ENCODE measurements at places on chromosomes 1 and 21.

GRCh38 chr1:3029991-3030662 lies 8.9 kb downstream of the ACTRT2 start:
- DNase-seq, result no peak

DNA sequence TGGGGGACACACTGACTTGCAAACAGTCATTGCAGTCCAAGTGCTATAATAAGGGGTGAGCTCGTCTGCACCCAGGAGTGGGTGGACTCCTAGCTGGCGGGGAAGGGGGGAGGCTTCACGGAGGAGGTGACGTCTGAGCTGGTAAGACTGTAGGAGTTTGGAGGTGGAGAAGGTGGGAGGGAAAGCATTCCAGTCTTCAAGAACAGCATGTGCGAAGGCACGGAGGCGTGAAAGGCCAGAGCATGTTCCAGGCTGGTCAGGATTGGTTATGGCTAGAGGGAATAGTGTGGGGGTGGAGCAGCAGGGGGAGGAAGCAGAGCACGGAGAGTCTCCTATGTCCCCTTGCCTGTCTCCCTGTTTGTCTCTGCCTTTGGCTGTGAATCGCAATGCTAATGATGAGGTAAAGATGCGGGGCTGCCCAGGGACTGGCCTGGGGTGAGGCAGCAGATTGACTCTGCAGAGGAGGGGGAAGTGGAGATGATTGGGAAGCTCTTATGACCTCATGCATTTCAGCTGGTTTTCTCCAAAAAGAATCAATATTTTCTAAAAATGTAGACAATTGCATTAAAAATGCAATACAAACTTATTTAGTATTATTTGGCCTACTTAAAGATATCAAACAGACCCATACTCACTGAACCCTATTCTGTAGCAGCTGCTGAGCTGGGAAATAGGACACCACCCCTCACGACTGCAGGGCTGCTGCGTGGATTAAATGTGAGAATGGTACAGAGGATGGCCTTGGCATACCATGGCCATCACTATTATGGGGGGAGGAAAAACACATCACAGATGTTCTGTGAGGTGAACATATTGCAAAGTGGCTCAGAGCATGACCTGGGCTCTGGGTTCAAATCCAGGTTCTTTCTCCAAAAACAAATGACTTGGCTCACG lies 2.6 kb upstream of the ZNF436 start:
- no peak for DNase-seq

DNA sequence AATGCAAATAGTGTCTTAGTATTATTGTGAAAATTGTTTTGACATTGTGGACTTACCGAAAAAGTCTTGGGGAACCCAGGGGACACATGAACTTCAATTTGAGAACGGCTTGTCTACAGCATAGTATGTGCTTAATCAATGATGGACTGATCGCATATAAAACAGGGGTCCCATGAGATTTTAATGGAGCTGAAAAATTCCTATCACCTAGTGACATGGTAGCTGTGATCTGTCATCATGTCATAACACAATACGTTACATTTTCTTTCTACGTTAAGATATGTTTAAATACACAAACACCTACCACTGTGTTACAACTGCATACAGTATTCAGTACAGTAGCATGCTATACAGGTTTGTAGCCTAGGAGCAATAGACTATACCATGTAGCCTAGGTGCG lies 153.3 kb upstream of the FOXD3 start:
- DNase-seq, result no peak

DNA sequence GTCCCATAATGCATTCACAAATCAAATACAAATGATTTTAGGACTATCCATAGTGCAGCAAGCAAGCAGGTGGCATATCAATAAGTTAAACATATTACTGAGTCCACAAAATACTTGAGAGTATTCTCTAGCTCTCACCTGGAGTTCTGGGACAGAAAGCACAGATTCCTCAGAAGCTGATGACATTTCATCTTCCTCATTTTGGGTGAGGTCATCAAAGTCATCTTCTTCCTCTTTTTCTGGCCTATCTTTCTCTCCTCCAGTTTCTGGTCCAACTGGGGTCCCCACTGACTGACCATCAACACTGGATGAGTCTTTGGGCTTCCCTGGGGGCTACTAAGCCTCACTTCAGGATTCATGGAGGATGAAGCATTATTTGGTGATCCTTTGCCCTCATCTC lies 38.9 kb downstream of the YY1AP1 start:
- DNase-seq, result no peak

DNA sequence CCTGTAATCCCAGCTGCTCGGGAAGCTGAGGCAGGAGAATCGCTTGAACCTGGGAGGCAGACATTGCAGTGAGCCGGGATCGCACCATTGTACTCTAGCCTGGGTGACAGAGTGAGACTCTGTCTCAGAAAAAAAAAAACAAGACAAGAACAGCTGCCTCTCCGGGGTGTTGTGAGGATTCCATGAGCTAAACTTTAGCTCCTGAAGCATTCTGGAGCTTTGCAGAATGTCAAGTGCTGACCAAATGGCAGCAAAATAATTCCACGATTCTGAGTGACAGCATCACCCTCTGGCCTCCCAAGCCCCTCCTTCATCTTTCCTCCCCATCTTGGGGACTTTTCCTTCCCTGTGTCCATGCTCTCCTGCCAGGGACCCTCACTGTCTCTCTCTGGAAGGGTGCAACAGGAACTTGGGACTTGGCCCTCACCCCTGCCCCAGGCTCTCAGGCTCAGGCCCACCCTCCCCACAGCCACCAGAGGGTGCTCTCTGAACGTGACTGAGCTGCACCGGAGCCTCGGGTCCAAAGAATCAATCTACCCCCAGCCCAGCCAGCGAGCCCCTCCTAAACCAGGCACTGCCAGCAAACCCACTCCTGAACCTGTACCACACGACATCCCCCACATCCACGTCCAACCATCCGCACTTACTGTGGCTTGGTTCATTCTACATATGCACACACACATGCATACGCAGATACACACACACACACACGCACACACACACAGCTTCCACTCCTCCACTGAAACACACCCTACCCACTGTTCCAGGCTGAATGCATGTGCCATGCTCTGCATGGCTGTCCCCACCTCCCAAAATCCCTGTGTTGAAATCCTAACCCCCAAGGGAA lies 45.7 kb downstream of the ACOT7 start:
- DNase-seq, result no peak

- DNase-seq, result no peak
These were observed 17.8 kb upstream of the OVAAL start for GRCh38 chr1:180540697-180541594.

- DNase-seq, result no peak
These were observed 56.1 kb downstream of the EYA3 start for GRCh38 chr1:28032281-28032680.

DNA sequence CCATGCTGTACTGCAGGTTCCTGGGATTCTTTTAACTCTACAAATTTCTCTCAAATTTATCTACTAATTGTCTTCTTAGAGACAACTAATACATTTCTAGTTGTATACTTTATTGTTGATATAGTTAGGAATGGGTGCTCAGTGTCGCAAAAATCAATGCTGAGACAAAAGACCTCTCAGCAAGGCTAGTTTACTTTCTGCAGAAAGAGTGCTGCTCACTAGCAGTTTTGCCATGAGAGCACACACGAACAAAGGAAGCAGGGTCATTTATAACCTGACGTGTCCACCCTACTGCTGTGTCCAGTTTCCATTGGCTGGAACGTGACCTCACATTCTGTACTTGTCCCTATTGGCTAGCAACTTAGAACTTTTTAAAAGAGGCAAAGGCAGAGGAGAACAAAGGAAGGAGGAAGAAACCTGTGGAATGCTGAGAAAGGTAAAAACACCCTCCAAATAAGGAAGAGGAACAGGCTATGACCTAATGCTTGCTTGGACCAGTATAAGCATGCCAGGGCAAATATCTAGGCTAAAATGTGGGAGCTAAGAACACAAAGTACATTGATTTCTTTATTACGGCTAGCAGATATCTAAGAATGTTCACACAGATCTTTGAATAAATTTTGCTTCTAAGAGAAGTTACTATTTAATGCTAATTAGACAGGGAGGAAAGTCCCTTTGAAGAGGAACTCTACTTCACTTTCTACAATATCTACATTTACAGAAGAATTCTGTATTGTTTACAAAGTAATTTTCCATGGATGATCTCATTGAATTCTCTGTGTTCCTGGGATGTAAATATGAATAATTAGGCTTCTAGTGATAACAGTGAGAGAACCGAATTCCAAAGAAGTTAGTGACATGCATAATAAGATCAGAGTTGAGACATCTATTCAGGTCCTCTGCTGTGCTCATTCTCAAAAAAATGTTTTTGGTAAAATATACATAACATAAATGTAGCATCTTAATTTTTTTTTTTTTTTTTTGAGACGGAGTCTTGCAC lies 86.0 kb upstream of the MAP10 start:
- no peak for DNase-seq

GRCh38 chr1:87044424-87044823 lies 130.0 kb downstream of the HS2ST1 start:
- DNase-seq, result no peak

- no peak for DNase-seq
These were observed 792.3 kb upstream of the ADAMTS5 start for GRCh38 chr21:27759091-27759659.

DNA sequence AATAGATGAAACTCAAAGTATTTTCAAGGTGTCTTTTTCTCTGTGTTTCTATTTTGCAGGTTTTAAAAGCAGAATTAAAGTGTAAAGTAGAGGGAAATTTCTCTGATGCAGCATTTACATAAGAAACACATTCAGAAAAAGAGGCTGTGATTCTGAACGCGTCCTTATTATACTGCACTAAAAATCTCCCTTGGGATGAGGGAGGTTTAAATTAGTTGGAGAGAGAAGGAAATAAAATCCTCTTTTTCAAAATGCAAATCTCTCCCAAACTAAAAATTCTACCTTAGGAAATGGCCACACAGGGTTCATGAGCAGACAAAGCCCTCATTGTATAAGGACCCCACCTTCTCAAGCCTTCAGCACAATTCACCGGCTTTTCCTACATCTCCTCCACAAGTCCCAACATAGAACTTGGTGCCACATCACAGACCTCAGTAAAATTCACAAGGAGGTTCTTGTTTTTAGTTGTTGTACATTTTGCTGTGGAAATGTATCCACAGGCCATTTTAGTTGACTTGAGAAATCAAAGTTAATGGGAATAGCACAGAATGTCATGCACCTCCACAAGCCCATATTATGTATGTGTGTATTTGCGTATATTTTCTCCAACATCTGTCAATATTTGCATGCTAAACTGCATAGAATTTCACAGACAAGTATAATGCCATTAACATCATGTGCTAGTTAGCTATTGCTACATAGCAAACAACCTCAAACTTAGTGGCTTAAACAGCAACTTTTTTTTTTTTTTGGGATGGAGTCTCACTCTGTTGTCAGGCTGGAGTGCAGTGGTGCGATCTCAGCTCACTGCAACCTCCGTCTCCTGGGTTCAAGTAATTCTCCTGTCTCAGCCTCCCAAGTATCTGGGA lies 59.8 kb downstream of the MAB21L3 start:
- DNase-seq, result no peak

GRCh38 chr1:82287556-82287955 lies 486.8 kb downstream of the ADGRL2 start:
- no peak for DNase-seq

DNA sequence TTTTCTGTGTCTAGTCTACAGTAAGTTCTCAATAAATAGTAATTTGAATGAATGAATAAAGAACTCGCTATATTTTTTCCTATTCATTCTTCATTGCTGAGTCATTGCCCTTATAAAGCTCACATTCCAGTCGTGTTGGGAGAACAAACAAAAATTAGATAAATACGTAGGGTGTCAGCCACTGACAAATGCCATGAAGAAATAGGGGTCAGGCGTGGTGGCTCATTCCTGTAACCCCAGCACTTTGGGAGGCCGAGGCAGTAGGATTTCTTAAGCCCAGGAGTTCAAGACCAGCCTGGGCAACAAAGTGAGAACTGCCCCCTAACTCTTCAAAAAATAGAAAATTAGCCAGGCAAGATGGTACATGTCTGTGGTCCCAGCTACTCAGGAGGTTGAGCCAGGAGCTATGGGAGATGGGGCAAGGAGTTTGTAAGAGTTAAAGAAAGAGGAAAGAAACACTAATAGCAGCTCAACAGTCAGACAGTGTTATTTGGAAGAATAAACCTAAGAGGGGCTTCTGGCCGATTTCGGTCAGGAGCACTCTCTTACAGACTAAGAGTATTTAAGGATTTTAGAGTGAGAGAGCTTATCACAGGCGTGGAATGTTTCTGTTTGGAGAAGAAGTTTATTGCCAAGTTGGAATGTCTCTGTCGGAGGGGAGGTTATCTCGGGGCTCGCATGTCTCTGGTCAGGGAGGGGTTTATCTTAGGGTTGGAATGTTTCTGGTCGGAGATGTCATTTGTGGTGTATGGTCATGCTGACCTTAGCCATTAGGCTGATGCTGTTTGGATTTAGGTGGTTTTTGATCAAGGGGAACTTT lies 1.8 kb upstream of the CHML start:
- no peak for DNase-seq
